ENCODE measurements at places on chromosomes 12 and 14. TPM values are rescaled to one million over a fixed set of nuclear protein-coding genes. Genes with fewer than 3 reads are reported as not detected.

GRCh38 chr14:69269381-69269780 lies 9.4 kb downstream of the GALNT16 start:
- H3K4me3 ChIP-seq, result no peak overlapping the region
- no peak overlapping the region for H3K27ac ChIP-seq
- no peaks in the 10 kb centered on the region for H3K36me3 ChIP-seq
- peaks cover 8% of the 10 kb centered on the region for H3K4me1 ChIP-seq

GRCh38 chr12:93199831-93200236 lies 177.9 kb upstream of the NUDT4 start:
- no peak overlapping the region for H3K27ac ChIP-seq
- DNase-seq, result no peak
- no peaks in the 10 kb centered on the region for H3K4me1 ChIP-seq

- H3K4me3 ChIP-seq, result no peak overlapping the region
- H3K4me1 ChIP-seq, result peaks cover 43% of the 10 kb centered on the region
- H3K27ac ChIP-seq, result peak overlapping the region; percentile 15
- H3K27me3 ChIP-seq, result no peaks in the 10 kb centered on the region
These were observed 18.9 kb downstream of the BCAT1 start for GRCh38 chr12:24929953-24930352.

Gene AMIGO2
- 1.2 TPM for total RNA-seq

DNA sequence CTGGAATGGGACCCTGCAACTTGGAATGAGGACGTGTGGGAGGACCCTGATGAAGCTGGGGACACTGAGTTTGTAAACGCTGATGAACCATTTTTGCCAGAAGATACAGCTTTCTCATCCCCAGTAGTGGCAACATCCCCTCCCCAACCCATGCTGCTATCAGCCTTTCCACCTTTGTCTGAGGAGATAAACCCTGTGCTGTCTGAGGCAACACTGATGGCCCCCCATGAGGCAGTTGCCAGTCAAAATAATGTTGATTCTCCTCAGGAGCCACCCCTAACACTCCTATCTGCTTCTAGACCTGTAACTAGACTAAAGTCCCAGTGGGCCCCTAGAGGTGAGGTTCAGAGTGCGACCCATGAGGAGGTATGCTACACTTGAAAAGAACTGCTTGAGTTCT lies 7.5 kb upstream of the RNASE9 start:
- no peak overlapping the region for H3K4me3 ChIP-seq
- no peak overlapping the region for H3K27ac ChIP-seq
- no peaks in the 10 kb centered on the region for H3K4me1 ChIP-seq
- H3K27me3 ChIP-seq, result no peaks in the 10 kb centered on the region

Gene PRR4
- total RNA-seq, result 5.7 TPM

Gene IFNG
- total RNA-seq, result not detected

DNA sequence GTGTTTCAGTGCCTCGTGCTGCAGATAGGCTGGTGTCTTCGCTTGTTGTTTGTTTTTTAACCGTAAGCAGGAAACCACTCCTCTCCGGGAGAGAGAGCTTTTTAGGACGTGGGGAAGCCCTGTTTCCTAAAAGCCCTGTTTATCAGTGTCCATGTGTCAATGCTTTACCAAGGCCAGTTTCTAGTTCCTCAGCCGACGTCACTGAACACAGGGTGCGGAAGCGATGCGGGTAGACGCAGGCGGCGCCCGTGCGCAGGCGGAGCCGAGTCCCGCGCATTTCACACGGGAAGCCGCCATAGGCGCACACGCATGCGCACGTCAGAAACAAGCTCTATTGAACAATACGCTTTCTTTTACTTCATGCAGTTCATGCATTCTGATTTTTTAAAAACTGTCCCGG lies 79.8 kb downstream of the GLT1D1 start:
- H3K4me3 ChIP-seq, result no peak overlapping the region
- no peaks in the 10 kb centered on the region for H3K27me3 ChIP-seq
- DNase-seq, result no peak
- no peaks in the 10 kb centered on the region for H3K36me3 ChIP-seq
- no peak overlapping the region for H3K27ac ChIP-seq

DNA sequence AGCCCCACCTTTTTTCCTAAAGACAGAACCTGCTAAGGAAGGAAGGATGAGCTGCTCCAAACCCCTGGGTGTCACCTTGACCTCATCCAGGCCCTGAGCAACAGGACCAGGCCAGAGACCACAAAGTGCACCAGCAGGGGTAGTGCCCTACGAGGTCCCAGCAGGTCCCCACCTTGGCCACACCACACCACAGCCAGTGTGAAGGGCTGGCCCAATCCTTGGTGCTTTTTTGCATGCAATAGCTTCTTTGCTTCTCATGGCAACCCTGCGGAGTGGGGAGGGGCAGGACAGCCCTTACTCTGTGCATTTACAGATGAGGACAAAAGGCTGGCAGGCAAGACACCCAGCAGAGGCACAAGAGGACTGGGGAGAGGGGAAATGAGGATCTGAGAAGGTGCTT lies 352.6 kb downstream of the BCL11B start:
- H3K27me3 ChIP-seq, result no peaks in the 10 kb centered on the region
- no peaks in the 10 kb centered on the region for H3K4me1 ChIP-seq
- no peak overlapping the region for H3K27ac ChIP-seq
- no peaks in the 10 kb centered on the region for H3K36me3 ChIP-seq
- DNase-seq, result no peak

DNA sequence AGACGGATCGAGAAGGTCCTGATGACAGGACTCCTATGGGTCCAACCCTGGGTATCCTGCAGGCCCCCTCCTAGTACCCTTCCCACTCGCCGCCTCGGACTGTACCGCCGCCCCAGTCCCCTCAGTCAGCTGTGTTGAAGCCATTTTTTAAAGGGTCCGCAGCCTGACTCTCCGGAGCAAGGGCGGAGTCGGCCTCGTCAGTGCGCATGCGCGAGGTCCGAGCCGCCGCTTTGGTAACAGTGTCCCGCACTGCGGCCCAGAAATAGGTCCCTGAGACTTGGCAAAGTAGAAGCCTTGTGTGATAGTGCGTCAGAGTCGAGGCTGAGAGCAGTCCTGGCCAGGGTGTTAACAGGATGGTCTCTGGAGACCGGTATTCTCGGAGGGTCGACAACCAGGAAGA lies 769.0 kb upstream of the ALG10B start:
- H3K4me1 ChIP-seq, result no peaks in the 10 kb centered on the region
- no peaks in the 10 kb centered on the region for H3K36me3 ChIP-seq
- no peak overlapping the region for H3K27ac ChIP-seq

Gene SERPINA12
- not detected for total RNA-seq

All from Karpas-422 (cell line).